Heart left ventricle (tissue), 16 donors: ENCODE measurements at places on chromosomes 5 and 9. TPM values are rescaled to one million over a fixed set of nuclear protein-coding genes. Genes with fewer than 3 reads are reported as not detected.
A peak's percentile ranks its signal among the peaks of the same experiment; 100 is the strongest.

- H3K27ac ChIP-seq = no peak overlapping the region
- no peak for DNase-seq
- no peak overlapping the region for H3K4me3 ChIP-seq
- H3K4me1 ChIP-seq = peaks cover 7% of the 10 kb centered on the region
Measured at GRCh38 chr5:102750151-102750834, 4.8 kb upstream of the PAM start.

Gene SEMA6A
- 4.9 TPM for total RNA-seq

DNA sequence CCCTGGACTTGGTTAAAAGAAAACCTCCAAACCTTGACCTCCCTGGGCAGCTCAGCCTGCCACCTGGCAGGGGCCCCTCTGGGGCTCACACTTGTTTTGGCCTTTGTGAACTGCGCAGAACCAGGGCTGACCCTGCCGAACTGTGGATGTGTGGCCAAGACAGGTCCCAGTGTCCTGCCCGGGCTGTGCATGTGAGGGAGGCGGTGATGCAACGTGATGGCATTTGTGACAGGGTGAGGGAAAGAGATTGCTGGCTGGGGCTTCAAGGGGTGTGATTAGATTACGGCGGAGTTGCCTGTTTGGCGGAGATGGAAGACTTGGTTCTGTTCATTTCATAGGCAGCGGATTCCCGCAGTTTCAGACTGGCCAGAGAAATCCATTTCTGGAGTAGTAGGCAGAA is 30.4 kb upstream of the NKX2-5 start:
- no peaks in the 10 kb centered on the region for H3K27me3 ChIP-seq
- H3K36me3 ChIP-seq = no peaks in the 10 kb centered on the region
- H3K4me1 ChIP-seq = peaks cover 6% of the 10 kb centered on the region
- H3K27ac ChIP-seq = peak overlapping the region; percentile 80

DNA sequence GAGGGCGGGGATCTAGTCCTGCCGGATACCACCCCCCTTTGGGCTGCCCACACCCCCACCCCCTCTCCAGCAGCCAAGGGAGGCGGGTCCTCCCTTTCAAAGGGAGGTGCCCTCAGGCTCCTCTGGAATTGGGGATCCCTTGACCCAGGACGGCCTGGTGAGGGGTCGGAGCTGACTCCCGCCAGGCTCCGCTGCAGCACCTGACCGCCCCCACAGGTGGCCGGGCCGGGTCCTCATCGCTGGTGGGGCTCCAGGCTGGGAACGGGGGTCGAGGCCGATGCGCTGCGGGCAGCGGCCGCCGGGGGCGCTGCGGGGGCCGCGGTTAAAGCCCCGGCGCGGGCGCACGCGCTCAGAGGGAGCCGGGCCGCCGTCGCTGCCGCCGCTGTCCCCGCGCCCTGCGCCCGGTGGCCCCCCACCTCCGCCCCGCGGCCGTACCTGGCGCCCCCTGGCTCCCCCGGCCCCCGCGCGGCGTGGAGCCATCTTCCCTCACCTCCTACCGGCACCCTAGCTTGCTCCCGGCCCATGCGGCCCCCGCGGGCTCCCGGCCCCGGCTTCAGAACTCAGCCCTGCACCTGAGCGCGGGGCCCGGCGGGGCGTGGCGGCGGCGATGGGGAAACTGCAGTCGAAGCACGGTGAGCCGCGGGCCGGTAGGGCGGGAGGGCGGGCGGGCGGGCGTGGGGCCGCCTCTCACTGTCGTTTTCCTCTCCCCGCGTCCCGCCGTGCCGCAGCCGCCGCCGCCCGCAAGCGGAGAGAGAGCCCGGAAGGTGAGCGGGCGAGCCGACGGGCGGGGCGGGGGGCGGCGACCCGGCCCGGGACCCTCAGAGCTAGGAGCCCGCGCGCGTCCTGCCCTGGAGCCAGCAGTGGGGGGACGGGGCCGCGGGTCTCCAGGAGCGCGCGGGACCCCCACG is at the start of gene NKD2:
NKD2 (plus strand) TSS at position 352 of the 908 bp plus-strand sequence; CDS start at position 608, 256 bp downstream.
- peaks cover 12% of the 10 kb centered on the region for H3K27me3 ChIP-seq
- no peaks in the 10 kb centered on the region for H3K36me3 ChIP-seq
- peaks cover 23% of the 10 kb centered on the region for H3K4me1 ChIP-seq

DNA sequence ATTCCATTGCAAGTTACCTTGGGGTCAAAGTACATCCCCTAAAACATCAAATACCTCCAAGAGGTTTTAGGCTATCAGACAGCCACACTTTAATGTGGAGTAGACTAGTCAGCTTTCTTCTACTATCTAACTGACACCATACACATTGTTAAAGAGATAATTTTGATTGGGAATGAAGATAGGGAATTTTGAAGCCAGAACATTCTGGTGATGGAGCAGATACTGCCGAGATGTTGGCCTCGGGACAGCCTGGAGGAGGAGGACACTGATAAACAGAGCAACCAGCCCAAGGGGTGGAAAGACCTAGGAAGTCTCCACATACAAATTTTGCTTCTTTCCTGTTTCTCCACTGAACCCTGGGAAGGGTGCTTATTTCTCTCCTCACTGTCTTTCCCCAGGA is 14.9 kb downstream of the TJP2 start:
- H3K4me3 ChIP-seq = no peak overlapping the region
- no peaks in the 10 kb centered on the region for H3K27me3 ChIP-seq
- DNase-seq = no peak
- no peak overlapping the region for H3K27ac ChIP-seq
- no peaks in the 10 kb centered on the region for H3K36me3 ChIP-seq
- peaks cover 45% of the 10 kb centered on the region for H3K4me1 ChIP-seq
